ENCODE measurements at places on chromosomes 1 and 21.

DNA sequence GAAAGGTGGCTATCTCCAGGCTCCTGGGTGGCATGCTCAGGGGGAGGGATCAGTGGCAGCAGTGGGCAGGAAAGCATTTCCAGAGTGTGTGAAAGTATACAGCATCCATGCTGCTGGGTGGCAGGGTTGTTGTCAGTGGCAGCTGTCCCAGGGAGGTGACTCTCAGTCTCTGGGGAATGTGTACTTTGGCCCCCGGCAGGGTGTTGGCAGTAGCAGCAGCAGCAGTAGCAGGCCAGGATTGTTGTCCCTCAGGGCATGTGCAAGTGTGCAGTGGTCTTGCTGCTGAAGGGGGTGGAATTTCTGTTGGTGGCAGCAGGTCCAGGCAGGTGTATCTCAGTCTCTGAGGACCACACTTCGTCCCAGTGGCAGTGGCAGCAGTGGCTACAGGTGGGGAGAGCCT is 71.7 kb upstream of the GUCA2B start:
- DNase-seq: no peak

DNA sequence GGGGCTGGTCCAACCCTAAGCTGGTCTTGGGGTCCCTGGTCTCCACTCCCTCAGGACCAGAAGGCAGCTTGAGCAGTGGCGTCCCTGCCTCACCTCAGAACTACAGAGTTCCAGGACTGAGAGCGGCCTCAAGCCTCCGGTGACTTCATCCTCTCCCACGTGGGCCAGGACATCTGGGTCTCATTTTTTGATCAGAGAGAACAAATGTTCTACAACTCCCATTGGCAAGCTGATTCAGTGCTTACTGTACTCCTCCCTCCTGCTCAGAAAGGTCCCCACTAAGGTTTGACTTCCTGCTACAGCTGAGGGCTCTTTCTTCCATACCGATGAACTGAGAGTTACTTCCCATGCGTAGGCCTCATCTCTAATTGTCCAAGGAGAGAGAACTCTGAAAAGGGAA is 78.5 kb downstream of the PLXNA2 start:
- DNase-seq: no peak

DNA sequence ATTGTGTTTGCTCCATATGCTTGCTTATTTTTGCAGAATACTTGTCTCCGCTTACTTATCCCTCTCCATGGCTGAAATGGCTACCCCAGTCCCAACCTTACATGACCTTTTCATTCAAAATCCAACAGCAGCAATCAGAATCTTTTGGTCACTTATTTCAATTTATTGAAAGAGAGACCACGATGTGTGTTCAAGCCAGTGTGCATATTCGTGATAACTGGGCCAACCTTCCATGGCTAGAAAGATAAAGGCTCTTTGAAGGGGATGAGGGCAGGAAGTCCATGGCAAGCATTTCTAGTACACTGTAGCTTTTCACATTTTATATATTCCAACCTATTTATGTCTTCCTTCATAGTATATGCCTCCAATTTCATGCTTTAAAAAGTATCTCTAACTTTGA is 23.1 kb downstream of the HSD11B1 start:
- DNase-seq: no peak

DNA sequence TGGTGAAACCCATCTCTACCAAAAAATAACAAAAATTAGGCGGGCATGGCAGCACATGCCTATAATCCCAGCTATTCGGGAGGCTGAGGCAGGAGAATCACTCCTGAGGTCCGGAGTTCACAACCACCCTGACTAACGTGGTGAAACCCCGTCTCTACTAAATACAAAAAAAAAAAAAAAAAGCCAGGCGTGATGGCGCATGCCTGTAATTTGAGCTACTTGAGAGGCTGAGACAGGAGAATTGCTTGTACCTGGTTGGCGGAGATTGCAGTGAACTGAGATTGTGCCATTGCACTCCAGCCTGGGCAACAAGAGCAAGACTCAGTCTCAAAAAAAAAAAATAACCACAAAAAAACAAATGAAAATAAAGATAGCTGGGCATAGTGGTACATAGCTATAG is 42.3 kb downstream of the CC2D1B start:
- DNase-seq: no peak

- no peak for DNase-seq
Measured at GRCh38 chr1:204493145-204493983, 1.2 kb downstream of the PIK3C2B start.

DNA sequence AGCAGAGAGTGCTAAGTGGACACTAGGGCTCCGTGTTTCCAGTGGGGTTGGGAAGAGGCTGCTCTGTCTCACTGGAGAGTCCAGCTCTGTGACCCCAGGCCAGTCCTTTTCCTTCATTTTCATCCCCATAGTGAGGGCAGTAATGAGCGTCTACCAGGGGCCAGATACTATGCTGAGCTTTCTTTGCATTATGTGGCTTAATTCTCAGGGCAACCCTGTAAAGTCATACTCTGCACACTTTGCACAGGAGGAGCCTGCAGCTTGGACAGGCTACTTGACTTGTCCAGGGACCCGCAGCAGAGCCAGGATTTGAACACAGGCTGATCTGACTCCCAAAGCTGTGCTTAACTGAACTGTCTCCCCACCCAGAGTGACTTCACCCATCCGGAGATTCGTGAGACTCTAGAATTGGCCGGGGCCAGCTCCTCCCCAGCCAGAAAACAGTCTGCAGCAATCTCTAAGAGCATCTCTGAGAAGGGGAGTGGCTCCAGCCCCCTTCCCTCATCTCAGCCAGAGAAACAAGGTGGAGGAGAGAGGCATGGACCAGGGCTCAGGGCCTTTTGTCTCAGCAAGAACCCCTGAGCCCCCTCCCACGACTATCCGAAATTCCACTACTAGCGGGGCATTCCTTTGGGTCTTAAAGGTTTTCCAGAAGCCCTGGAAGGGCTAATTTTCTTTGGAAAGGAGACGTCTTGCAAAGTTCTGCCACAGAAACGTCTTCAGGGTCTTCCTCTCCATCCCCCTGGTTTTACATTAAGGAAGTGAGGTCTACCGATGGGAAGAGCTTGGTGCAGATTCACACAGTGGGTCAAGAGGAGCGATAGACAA is 866 bp upstream of the FNDC5 start:
- DNase-seq: no peak

- DNase-seq: no peak
Measured at GRCh38 chr1:44785501-44786137, 2.4 kb downstream of the BEST4 start.

DNA sequence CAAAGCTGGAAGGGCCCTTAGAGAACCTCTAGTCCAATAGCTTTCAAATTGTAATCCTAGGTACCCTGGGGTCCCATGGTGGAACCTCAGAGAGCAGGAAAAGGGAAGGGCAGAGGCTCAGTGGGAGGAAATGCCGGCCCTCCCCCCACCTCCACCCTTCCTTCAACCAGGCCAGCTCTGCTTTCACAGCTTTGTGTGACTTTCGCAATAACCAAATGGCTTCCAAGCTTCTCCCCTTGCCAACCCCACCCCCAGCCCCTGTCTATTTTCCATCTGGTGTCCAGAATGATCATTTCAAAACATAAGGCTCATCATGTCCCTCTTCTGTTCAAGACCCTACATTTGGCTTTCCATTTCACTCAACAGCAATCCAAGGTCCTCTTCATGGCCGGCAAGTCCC is 74.4 kb downstream of the CD58 start:
- no peak for DNase-seq

- no peak for DNase-seq
Measured at GRCh38 chr1:214026985-214027384, 39.2 kb downstream of the PROX1 start.

- DNase-seq: no peak
Measured at GRCh38 chr1:220990427-220991339, 111.4 kb downstream of the HLX start.

GRCh38 chr21:26148840-26149354 is 21.7 kb downstream of the APP start:
- no peak for DNase-seq

GRCh38 chr1:56584910-56585528 is 5.7 kb upstream of the PLPP3 start:
- no peak for DNase-seq

- DNase-seq: no peak
Measured at GRCh38 chr21:46662765-46663500, 27.5 kb downstream of the PRMT2 start.

DNA sequence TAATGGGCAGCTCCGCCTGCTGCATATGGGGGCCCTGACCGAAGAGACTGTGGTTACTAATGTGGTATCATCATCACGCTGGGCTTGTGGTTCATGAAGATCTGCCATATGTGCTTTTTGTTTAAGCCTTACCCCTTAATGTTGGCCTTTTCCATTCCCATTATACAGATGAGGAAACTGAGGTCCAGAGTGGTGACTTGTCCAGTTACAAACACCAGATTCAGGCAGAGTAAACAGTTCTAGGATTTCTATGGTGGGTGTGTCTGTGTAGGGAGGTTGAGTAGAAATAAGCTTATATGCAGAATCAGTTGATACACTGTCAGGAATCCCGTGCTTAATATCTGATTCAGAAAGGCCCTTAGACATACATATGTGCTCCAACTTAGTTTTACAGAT is 691 bp downstream of the UTP11 start:
- DNase-seq: no peak

DNA sequence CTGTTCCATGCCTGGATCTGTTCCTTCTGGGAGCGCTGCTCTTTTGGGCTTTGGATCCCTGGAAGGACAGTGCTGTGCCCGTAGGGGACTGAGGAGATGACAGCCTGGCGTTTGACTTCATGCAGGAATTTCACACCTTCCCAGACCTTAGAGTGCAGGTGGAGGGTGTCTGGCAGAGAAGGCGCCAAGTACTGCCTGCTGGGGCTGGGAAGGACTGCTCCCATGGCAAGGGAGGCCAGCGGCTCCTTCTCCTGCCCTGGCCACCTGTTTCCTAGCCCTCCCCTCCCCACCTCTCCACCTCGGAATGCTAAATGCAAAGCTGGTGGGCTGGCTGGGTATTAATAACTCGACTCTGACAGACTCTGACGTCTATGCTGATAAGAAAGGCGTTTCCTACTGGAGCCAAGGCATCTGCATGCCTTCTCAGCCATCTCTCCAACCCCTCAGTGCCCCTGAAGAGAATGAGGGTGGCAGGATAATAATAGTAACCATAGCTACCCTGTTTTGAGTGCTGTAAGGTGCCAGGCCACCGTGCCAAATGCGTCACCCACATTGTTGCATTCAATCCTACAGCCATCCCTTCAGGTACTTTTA is 17.5 kb upstream of the PDIK1L start:
- no peak for DNase-seq

DNA sequence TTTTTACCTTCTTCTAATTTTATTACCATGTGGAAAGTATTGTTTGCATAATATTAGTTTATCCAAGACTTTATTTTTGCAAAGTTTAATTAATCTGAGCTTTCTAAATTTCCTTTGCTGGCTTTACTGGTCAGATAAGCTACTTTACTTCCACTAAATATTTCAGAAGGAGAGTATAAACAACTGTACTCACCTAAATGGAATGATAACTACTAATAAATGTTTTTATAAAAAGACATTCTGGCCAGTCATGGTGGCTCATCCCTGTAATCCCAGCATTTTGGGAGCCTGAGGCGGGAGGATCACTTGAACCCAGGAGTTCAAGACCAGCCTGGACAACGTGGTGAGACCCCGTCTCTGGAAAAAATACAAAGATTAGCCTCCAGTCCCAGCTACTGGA is 36.0 kb downstream of the ATP8B2 start:
- DNase-seq: no peak

DNA sequence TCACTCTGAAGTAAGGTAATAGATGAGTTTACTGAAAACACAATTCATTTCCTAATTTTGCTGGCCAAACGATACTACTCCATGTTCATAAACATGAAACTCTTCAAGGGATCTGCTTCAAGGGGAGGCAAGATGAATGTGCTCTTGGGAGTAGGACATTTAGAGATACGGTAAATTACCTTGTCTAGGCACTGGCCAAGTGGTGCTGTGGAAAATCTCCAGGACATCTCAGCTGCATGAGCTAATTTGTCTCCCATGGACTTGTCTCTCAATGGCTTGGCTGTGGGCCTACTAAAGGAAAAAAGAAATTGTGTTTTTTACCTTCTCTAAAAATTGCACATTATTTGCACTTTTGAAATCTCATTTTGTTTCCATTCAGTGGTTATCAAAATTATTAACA is 780.6 kb downstream of the LTN1 start:
- no peak for DNase-seq

DNA sequence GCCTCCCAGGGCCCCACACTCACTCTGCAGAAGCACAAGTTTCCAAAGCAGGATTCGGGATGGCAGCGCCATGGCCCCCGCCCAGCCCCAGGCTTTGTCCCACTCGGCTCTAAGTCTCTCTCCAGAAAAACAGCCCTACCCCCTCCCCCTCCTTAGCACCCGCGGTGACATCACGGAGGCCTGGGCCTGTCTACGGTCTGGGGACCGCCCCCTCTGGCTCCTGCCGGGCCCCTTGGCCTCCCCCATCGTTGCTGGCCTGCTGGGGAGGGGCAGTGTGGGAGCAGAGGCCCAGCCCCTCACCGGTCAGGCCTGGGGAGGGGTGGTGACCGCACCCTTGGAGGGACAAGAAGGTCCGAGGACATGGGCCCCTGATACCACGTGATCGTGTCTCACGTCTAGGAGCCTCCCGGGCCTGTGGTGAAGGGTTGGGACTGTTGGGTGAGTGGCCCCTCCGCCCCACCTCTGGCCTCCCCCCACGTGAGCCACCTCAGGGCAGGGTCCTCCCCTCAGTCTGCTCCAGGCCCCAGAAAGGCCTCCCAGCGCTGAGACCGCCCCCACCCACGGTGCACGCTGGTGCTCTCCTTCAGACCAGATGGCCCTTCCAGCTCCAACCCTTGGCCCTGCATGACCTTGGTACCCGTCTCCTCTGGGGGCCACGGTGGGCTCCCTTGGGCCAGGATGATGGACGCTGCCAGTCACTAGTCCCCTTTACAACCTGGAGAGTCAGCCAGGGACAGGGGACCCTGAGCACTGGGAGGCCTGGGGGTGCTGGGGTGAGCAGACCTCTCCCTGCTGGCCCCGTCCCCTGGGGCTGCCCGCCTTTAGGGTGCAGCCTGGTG is at the start of gene MXRA8:
Gene MXRA8, minus strand, starts transcription at position 123 of the 839 bp plus-strand sequence. Its CDS starts 51 bp downstream, at position 72.
- no peak for DNase-seq

DNA sequence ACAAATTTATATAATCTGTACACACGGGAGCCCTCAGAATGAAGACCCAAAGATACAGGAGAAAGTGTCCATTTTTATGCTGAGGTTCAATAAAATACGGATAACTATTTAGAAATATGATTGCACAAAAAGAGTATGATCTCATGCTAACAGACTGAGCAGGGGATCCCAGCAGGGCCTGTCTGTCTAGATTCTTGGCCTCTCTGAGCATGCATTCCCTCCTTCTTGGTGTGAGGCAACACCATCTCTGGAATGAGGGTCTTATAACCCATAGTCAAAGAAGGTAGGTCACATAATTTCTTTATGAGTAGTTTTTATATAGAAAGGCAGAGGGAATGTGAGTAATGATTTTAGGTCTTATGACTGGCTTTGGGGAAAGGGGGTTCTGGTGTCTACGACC is 5.4 kb downstream of the PRMT6 start:
- DNase-seq: no peak

- DNase-seq: no peak
Measured at GRCh38 chr1:6007318-6008083, 15.3 kb upstream of the NPHP4 start.

All from GM12892 (cell line).